Neural crest cell (in vitro differentiated cells): ENCODE measurements at places on chromosomes 5 and 9. TPM values are rescaled to one million over a fixed set of nuclear protein-coding genes. Genes with fewer than 3 reads are reported as not detected.

GRCh38 chr5:140806834-140807775, at the start of gene PCDHA4:
Gene PCDHA4, plus strand, starts transcription at chr5:140807068.
- DNase-seq: peak; percentile 69

DNA sequence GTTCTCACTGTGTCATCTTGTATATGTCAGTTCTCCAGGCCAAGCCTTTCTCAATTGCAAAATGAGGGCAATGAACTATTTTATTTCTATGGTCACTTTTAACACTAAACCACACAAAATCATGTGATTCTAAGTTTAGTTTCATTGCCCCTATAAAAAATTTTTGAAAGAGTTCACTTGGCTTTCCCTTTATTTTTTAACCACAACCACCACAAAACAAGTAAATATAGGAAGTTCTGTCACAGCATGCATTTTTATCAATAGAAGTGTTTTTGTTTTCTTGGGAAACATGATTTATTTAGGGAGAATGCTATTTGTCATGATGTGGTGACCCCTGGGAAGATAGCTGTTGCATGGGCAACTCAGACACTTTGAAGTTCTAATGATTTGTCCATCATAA, 169.1 kb downstream of the CSNK1G3 start:
- no peak for DNase-seq

GRCh38 chr5:7348168-7348854, 47.6 kb upstream of the ADCY2 start:
- DNase-seq: no peak

DNA sequence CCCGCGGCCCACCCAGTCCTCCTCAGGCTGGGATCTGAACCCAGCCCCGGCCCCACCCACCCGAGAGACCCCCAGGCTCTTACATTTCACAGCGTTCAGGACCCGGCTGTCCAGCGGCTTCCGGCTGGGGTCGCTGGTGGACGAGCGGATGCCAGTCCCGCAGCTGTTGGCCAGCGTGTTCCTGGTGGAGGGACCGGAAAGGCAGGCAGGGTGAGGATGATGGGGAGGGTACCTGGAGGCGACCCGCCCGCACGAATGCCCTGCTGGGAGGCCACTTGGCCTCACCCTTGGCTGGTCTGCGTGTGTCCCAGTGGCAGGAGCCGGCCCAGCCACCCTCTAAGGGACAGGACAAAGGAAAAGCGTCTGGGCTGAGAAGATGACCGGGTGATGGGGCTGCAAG, 51.9 kb upstream of the UBAC1 start:
- DNase-seq: no peak

- DNase-seq: no peak
These were observed 33.0 kb upstream of the CTXN3 start for GRCh38 chr5:127615916-127616315.

DNA sequence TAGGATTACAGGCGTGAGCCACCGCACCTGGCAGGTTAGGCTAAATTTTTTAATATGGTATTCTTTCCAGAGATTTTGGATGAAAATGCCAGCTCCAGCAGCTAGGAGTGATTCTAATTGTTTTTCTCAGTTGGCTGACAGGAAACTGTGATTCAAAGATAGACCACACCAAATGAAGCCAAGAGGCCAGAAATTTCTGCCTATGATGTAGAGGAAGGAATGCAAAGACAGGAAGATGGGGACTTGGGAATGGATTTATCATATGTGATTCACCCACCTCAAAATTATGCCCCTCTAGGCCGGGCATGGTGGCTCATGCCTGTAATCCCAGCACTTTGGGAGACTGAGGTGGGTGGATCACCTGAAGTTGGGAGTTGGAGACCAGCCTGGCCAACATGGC, 53.3 kb downstream of the UGCG start:
- no peak for DNase-seq

DNA sequence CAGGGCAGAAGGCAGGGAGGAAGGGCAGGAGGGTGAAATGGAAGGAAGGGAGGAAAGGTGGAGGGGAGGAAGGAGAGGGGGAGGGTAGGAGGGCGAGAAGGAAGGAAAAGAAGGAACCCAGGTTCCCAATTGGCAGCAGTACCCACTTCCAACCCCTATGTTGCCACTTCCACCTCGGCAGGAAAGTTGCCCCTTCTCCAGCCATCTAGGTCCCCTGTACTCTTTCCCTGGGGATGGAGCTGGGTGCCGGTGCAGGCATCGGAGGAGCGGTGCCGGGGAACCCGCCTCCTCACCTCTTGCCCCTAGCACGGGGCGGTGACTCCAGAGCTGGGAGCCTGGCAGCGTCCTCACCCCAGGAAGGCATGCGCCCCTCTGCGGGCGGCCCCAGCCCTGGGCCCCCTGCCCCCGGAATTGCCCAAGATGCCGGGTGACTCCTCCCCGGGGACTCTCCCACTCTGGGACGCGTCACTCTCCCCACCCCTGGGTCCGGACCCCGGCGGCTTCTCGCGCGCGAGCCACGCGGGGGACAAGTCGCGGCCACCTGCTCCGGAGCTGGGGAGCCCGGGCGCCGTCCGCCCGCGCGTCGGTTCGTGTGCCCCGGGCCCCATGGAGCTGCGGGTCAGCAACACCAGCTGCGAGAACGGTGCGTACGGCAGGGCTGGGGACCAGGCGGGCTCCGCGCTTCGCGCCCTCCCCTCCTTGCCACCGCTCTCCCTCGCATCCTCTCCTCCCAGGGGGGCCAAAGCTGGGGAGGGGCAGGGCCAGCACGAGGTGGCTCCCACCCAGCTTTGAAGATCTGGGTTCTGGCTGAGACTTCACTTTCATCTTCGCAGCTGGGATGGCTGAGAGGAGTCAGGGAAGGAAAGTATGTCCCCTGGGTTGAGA, at the start of gene NIPAL4:
Gene NIPAL4 (plus strand): TSS at position 499 of the 885 bp plus-strand sequence. CDS start 108 bp downstream, at position 607.
- DNase-seq: no peak

- no peak for DNase-seq
These were observed 176.4 kb downstream of the HSD17B3 start for GRCh38 chr9:96125624-96126023.

DNA sequence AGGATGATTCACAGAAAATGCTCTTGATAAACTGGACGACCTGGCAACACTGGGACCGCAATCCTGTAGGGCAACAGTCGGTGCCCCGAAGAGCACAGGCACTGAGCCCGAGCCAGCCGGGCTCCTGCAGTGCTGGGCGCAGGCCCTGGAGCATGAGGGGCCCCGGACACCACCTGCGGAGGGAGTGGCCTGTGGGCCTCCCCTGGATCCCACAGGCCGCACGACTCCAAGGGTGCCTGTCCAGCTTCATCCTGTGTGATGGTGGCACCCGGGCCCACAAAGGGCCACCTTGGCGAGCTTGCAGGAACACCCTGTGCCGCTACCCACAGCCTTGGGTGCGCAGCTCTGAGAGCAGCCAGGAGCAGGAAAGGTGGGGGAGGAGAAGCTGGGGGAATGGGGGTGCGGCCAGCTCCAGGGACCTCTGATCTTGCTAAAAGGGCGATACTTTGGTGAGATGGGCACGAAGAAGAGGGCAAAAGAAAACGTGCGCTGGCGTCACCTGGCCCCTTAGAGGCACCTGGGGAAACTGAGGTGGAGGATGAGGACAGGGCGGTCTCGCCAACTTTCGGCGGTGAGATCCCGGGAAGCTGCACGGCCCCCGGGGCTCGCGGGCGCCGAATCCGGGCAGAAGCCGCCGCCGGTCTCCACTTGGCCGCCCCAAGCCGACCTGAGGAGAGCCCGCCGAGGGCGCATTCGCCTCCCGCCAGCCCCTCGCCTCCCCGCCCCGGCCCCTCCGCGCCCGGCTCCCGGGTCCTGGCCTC, 722 bp downstream of the TBC1D9B start:
- peak; percentile 28 for DNase-seq

DNA sequence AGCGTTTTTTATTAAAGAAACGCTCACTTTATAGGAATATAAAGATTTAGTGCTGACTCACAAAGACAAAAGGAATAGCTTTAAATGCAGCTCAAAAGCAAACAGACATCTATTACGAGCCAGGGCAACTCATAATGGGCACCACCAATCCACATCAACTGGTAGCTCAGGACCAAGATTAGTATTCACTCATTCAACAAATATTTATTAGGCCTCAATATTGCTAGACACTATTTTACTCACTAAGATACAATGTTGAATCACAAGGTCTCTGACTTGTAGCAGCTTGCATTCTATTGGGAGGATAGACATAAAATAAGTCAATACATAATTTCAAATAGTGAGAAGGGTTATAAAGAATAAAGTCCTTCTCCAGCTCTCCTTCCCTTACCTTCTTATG, 8.0 kb upstream of the MAN2A1 start:
- no peak for DNase-seq

DNA sequence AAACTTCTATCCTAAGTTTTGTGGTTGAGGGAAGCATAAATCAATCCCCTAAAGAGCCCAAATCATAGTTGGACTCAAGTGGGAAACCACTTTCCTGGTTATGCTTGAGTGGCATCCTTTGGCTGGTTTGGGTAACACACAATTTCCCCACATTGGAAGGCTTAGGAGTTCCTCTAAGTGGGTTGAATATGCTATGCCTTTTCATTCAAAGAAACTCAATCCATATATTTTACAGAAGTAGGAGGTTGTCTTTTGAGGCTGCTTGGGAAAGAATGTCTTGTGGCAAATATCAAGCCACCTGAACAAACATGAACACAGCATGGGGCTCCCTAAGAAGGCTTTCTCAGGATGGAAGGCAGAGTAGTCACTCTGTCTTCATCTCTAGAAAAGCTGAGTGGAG, 121.1 kb downstream of the SPATA31D1 start:
- DNase-seq: no peak

DNA sequence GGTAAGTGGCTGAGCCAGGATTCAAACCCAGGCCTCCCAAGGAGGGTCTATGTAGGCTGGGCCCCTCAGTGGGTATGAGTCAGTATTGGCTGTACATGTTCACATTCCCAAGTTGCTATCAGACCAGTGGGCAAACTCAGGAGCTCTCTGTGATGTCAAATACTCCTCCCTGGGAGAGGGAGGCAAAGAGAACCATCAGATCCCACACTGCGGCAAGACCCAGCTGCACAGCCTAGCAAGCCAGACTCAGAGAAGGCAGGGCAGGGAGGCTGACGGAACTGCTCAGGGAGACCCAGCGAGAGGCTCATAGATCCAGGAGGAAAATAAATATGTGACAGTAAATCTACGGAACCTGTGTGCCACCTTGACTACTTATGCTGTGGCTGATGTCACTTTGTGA, 42.6 kb upstream of the SAP30L start:
- no peak for DNase-seq

DNA sequence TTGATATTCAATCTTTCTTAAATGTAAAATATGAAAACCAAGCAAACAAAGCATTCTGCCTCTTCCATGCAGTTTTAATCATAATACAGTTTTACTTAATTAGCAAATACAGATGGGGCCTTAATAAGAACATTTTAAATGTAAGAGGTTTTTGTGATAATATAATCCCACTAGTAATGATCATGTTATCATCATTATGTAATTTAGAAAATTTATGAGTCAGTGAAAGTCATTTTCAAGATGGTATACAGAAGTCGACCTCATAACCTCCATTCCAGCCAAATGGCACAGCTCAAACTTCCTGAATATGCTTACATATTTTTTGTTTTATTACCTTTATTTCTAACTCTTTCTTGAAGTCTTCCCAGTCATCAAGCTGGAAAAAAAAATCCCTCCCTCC, 102.2 kb upstream of the GNA14 start:
- no peak for DNase-seq

GRCh38 chr5:91119981-91120850, 262.9 kb downstream of the ARRDC3 start:
- no peak for DNase-seq

- DNase-seq: no peak
These were observed 34.4 kb downstream of the ERGIC1 start for GRCh38 chr5:172868436-172868923.

GRCh38 chr5:95798048-95798447, 24.5 kb downstream of the GLRX start:
- no peak for DNase-seq

DNA sequence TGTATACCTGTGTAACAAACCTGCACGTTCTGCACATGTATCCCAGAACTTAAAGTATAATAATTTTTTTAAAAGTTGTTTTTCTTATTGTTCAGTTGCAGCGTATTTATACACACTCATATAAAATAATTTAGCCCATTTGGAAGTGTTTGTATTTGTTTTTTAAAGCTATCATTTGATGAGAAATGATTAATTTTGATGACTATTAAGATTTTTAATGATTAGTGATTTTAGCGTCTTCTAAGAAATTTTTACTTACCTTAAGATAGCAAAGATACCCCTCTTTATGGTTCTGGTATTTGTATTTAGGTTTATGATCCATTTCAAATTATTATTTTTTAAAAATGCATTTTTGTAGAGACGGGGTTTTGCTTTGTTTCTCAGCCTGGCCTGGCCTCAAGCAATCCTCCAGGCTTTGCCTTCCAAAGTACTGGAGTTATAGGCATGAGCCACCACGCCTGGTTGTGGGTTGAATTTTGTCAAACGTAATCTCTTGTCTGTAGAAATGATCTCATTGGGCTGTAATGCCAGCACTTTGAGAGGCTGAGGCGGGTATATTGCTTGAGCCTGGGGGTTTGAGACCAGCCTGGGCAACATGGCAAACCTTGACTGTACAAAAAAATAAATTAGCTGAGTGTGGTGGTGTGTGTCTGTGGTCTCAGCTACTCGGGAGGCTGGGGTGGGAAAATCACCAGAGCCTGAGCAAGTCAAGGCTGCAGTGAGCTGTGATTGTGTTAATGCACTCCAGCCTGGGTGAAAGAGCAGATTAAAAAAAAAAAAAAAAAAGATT, 26.9 kb downstream of the CSNK1G3 start:
- DNase-seq: no peak

DNA sequence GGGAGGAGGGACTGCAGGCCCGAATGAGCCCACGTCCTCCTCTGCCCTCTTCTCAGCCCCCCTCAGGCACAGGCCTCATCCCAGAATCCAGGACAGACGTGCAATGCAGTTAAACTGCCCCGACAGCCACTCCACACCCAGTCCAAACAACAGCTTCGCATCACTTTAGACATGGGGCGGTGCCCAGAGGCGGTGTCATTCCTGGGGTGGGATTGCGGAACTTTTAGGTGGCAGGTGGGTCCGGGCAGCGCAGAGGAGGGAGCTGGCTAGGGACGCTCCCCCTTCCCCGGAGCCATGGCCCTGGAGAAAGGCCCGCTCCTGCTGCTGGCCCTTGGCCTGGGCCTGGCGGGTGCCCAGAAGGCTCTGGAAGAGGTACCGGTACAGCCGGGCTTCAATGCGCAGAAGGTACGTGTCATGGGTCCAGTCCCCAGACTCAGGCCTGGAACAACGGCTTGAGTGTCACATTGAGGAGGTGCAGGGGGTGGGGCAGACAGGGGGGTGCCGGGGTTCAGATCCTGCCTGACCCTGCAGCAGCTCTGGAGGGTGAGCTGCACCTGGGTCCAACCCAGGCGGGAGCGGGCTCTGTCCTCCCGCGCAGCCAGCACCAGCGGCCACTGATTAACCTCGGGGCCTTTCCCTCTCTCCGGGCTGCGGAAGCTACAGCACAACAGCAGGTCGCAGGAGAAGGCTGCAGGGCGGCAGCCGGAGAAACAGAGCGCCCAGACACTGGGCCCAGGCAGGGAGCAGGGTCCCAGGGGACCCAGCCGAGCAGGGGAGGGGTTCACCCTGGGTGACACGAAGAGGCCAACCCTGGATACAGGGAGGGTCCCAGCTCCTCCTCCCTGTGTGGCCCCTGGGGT, 25.2 kb downstream of the GLT6D1 start:
- DNase-seq: no peak

- DNase-seq: no peak
These were observed 114.2 kb downstream of the TTC39B start for GRCh38 chr9:15192856-15193255.

AGXT2 gene
- not detected in 2 replicates for total RNA-seq

FOXD4L4 gene
- total RNA-seq: 0.16 and 0.26 TPM in 2 replicates

TAF11L4 gene
- not detected in 2 replicates for total RNA-seq

ENTPD2 gene
- total RNA-seq: not detected in 2 replicates

GCNT4 gene
- total RNA-seq: 0.39 and 0.56 TPM in 2 replicates

RNF183 gene
- total RNA-seq: not detected in 2 replicates

NME5 gene
- 6.3 and 8.4 TPM in 2 replicates for total RNA-seq

MRRF gene
- 40.1 and 42.4 TPM in 2 replicates for total RNA-seq

LECT2 gene
- not detected in 2 replicates for total RNA-seq
